ENCODE measurements at places on chromosomes 7 and 10.

- DNase-seq = no peak
Measured at GRCh38 chr10:44435196-44435595, 50.3 kb upstream of the CXCL12 start.

GRCh38 chr10:101489355-101489754 is 98.7 kb downstream of the POLL start:
- no peak for DNase-seq

DNA sequence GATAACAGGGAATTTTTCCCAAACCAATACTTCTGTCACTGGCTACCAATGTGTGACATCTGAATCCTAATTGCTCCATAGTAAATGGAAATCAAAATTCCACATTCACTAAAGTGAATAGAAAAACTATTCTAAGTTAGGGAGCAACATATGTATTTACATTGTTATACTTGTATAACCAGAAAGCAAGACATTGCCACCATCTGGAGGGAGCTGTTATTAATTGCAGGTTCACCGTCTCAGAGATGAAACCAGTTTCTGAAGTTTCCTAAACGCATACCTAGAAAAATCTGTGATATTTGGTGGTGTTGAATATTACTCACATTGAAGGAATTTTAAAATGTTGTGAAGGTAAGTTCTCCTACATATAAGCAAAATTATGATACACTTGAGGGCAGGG is 390.1 kb downstream of the NXPH1 start:
- no peak for DNase-seq

- no peak for DNase-seq
Measured at GRCh38 chr7:1459920-1460820, 900 bp upstream of the MICALL2 start.

GRCh38 chr7:36129048-36129534 is 24.0 kb upstream of the EEPD1 start:
- DNase-seq = no peak

DNA sequence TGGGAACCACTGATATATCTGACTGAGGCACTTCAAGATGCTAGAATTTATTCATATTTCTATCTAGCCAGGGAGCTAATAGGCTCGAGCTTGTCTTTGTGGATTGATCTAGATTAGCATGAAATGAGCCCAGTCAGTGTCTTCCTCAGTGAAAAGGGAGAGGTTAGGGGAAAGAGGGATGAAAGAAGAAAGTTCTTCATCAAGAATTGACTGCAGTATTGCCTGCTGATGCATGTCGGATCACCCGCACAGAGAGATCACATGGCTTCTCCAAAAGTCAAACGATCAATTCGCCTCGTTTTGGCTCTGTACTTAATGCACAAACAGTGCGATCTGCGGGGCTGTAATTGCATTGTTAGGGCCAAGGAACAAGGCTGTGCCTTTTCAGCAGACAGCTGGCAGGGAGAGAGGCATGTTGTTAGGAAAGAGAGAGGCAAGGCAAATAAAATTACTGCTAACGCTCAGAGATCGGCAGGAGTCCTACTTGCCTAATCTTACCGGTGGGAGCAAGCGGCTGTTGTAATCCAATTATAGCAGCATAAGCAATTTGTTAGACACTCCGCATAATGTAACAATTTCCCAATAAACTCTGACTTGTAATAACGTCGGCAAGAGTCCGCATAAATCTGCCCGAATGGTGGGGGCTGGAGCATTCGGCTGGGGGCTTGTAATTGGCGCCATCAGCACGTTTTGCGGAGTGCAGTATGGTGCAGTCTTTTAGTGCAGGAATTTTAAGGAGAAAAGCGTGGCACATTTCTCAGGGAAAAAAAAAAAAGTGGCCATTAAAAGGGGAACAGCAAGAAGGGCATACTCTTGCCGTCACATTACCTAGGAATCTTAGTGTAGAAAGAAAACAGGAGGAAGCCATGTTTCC is 102.1 kb downstream of the POLL start:
- DNase-seq = no peak

- no peak for DNase-seq
Measured at GRCh38 chr10:99628923-99629624, 8.8 kb upstream of the SLC25A28 start.

GRCh38 chr10:6543431-6544005 is 36.6 kb downstream of the PRKCQ start:
- DNase-seq = peak; percentile 30

- no peak for DNase-seq
Measured at GRCh38 chr7:111678986-111679385, 116.7 kb upstream of the IMMP2L start.

- DNase-seq = no peak
Measured at GRCh38 chr7:129149511-129149910, 5.0 kb downstream of the TSPAN33 start.

GRCh38 chr7:42407021-42407710 is 170.2 kb upstream of the GLI3 start:
- DNase-seq = no peak

DNA sequence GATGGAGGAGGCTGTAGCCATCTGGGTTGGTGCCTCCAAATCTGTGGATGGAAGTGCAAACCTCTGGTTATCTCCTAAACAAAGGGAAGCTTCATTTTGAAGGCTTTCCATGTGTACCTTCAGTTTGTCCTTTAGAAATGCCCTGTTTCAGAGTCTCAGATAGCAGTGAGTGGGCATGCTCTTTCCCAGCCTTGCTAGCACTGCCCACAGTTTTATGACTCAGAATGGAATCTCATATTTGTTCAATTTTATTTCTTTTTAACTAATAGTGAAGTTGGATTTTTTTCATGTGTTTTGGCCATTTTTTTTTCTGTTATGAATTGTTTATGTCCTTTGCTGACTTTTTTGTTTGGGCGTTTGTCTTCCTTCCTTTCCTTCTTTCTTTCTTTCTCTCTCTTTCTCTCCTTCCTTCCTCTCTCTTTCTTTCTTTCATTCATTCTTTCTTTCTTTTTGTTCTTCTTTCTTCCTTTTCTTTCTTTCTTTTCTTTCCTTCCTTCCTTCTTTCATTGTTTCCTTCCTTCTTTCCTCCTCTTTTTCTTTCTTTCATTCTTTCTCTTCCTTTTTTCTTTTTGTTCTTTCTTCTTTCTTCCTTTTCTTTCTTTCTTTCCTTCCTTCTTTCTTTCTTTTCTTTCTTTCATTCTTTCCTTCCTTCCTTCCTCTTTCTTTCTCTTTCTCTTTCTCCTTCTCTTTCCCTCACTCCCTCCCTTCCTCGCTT is 25.6 kb downstream of the PRF1 start:
- DNase-seq = no peak

DNA sequence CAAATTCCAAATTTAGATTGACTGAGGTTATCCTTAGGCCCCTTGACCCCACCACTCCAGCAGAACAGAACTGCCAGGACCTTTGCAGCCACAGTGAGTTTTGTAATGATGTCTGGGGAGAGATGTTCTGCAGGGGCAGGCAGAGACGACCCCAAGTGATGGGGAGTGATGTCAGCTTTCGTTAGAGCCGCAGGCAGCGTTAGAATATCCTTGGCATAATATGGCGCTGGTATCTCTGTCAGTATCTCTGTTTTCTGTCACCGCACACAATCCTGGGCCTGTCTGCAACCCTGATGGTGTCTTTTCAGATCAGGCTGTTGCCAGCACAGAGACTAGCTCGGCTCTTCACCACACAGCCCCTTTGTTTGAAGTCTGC is 1083.6 kb downstream of the KCNMA1 start:
- DNase-seq = no peak

DNA sequence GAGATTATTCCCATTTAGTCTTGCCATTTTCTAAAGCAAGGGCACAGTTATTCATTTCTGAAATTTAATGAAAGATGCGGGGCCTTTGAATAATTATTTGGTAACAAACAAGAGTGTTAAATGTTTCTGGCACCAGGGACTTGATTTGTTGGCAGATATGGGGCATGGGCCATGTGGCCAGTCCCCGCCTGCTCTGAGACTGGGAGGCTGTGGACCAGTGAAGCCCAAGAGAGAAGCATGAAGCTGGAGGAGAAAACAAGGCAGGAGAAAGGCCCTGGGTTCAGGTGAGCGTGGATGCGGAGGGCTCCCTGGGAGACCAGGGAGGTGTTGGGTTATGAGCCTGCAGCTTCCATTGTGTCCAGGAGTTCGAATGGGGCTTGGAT is 378.5 kb downstream of the TCERG1L start:
- DNase-seq = no peak

GRCh38 chr7:158422196-158422886 is 165.3 kb downstream of the PTPRN2 start:
- DNase-seq = no peak

- DNase-seq = no peak
Measured at GRCh38 chr7:46407125-46407524, 486.1 kb upstream of the IGFBP3 start.

DNA sequence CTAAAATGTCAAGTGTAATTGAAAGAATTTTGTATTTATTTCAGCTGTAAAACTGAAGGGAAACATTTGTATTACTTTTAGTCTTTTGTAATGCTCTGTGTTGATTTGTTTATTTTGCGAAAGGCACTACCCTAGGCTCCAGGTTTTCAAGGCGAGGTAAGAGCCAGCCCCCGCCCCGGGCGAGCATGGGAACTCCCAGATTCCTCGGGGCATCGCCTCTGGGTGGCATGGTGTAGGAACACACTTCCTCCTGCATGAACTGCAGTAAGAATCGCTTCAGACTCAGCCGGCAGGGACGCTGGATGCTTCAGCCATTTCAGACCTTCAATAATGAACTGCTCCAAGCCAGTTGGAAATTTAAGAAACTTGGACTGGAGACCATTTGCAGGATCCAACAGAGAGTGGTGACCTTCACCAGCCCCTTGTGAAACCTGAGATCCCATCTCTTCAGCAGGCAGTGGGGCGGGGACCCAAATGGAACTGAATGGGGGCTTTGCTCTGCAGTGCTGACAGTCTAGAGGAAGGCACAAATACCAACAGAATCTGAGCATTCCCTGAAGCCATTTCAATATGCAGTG is 544.3 kb upstream of the MGMT start:
- no peak for DNase-seq

GRCh38 chr10:59965899-59966650 is 59.7 kb upstream of the CCDC6 start:
- no peak for DNase-seq

- no peak for DNase-seq
Measured at GRCh38 chr7:39084349-39084748, 106.6 kb downstream of the POU6F2 start.

DNA sequence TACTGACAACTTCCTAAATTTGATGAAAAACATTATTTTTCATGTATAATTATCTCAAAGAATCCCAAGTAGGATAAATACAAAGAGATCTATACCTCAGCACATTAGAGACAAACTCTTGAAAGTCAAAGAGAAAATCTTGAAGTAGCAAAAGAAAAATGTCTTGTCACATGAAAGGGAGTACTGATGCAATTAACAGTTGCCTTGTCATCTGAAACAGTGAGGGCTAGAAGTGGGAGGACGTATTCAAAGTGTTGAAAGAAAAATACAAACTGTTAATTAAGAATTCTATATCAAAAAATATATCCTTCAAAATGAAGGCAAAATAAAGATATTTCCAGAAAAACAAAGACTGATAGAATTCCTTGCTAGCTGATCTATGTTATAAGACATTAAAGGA is 35.5 kb upstream of the ARHGAP22 start:
- no peak for DNase-seq

- DNase-seq = no peak
Measured at GRCh38 chr7:157418204-157419034, 81.6 kb downstream of the DNAJB6 start.

DNA sequence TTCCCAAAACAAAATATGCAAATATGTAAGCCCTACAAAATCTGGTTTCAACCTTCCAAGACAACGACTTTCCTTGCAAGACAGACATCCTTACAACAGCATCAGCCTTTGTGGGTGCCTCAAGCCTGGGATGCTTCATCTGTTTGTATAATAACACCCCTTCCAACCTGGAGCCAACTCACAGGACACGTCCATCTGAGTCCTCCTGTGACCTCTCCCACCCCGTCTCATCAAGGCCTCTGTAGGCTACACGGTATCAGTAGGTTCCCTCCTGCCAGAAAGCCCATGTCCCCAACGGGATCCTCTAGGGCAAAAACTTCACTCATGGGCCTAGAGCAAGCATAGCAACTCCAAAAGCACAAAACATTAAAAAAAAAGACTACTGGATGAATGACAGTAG is 173.2 kb downstream of the TNS3 start:
- DNase-seq = no peak

DNA sequence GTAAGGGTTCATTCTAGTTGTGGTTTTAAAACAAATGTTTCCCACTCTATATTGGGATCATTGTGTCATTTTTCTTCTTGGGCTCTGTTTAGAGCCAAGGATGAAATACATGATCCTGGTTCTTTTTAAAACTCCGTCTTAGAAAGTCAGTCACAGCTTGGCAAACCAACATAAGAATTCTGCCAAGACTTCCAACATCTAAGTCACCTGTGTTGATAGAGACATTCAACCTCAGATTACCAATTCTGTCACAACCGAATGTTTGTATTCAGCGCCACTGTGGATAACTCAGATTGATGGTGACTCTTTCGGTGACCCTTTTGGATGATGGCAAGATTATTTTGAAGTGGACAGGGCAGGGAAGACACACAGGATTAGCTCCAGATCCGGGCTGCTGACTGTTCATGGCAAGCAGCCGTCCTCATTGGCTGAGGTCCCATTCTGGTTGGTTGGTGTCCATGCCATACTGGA is 255.4 kb downstream of the ARHGAP21 start:
- DNase-seq = no peak

GRCh38 chr7:127409629-127410028 is 17.1 kb upstream of the ZNF800 start:
- DNase-seq = no peak

GRCh38 chr7:127245002-127245401 is 7.7 kb downstream of the GRM8 start:
- DNase-seq = no peak

GRCh38 chr7:158834878-158835784 is 5.8 kb upstream of the ESYT2 start:
- no peak for DNase-seq

DNA sequence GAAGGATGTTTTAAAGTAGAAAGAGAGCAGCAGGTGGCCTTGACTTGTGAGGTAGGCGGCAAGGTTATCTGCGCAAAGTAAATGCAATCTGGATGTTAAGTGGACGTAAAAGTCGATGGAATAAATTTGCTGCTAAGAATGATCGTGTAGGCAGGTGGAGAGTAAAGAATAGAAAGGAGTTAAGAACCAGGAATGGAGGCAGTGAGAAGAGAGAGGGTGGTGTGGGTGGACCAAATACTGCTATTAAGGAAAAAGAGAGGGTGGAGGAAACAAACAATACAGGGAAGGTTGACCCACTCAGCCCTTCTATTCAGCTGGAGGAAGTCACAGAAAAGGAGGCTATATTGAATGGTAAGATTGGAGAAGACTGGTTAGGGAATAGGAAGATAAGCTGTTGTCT is 1.9 kb upstream of the CUL1 start:
- no peak for DNase-seq

GRCh38 chr10:100436255-100436654 is 26.6 kb upstream of the WNT8B start:
- DNase-seq = no peak
